ENCODE measurements at places on chromosomes 4 and X.

GRCh38 chr4:14952352-14952751, 49.9 kb upstream of the CPEB2 start:
- DNase-seq: no peak

DNA sequence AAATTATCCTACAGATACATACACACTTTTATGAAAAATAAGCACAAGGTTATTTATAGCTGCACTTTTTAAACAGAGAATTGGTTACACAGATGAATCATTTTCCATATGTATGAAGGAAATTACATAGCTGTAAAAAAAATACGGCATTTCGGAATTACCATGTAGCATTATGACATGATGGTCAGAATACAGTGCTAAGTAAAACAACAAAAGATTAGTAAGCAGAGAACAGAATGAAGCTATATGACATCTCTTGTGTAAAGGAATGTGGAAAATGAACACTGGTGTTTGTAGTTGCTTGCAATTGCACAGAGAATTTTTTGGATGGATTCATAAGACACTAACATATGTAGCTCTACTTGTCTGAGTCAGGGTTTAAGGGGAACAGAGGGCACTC, 1222.0 kb upstream of the PRKX start:
- no peak for DNase-seq

- DNase-seq: no peak
Measured at GRCh38 chr4:158176108-158176507, 3.3 kb upstream of the GASK1B start.

DNA sequence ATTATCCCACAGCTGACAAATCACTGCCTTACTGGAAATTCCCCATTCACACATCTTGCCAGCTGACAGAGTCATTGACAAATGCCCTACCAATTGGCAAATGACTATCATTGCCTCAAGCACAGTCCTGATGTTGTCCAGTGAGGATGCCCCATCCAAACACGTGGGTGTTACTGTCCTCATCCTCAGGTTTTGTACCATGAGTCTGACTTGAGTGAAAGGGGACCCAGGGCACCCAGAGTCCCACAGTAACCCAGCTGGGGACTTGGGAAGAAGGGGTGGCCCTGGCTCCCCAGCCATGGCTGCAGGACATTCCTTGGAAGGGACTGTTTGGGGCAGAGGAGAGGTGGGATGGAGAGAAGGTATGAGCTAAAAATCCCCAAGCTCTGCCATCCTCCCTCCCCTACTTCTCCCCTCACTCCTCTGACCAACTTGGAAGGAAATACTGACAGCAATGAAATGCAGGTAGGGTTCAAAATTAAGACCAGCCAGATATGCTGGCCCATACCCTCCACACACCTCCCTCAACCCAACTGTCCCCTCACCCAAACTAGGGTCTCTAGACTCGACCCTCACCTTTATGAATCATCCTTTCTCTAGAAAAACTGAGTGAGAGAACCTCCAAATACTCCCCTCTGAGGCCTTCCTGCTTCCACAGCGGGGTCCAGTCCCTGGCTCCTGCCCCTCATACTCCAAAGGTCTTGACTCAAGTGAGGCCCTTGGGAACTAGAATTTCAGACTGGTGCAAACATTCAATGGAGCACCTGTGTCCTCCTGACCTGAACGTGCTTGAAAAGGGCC, 5.1 kb downstream of the TIMP1 start:
- no peak for DNase-seq
